GM23248 (cell line): ENCODE measurements at places on chromosomes 11 and 22. TPM values are rescaled to one million over a fixed set of nuclear protein-coding genes. Genes with fewer than 3 reads are reported as not detected.

- no peak for DNase-seq
These were observed 102.7 kb upstream of the CCT8L2 start for GRCh38 chr22:16695261-16695660.

Gene C22orf31
- not detected in 2 replicates for polyA plus RNA-seq

DNA sequence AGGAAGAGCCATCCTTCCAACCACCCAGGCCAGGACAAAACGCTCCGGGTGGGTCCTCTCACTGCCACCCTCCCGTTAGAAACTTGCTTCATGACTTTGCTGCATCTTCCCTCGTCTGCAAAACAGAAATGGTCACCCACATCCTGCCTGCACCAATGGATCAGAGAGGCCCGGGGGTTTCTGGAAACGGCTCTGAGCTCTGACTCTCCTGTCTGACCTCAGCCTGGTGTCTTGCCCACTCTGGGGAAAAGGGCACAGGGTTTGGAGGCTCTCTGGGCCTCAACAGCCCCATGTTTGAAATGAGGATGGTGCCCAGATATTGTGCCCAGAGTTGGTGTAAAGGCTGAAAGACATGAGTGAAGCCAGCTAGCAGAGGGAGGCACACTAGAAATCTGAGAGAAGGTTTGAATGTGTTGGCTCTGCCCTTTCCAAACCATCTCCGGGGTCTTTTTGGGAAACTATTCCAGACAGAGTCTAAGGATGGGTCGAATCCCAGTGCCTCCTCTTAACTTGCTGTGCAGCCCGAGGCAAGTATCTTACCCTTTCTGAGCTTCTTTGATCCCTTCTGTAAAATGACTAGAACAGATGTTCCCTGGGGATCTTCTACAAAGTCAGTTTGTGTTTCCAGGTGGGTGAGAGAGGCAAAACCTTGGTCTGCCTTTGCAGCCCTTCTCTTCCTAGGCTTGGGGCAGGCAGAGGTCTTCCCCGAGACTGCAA lies 2.1 kb downstream of the CRYBB3 start:
- DNase-seq: no peak

DNA sequence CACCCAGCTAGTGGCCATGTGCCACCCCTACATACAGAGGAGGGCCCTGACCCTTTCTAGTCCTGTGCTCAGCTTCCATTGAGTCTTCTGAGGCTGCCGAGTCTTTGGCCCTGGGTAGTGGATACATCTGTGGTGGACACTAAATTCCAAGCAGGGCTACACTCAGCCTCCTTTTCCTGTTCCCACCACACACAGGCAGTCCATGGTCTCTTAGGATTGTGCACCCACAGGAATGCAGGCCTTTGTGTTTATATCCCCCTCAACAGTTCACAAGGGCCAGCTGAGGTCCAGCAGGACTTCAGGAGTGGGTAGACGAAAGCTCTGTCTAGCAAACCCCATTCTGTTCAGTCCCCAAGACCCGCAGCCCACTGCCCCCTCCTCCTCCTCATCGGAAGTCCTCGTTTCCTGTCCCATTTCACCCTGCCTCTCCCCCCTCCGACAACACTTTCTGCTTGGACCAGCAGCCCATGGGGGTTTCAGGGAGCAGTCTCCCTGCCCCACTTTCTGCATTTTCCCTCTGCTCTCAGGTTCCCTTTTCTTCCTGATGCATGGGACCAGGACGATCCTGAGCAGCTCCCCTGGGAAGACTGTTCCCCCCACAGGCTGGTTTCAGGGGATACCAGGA lies 91.8 kb downstream of the SWAP70 start:
- peak; percentile 53 for DNase-seq

DNA sequence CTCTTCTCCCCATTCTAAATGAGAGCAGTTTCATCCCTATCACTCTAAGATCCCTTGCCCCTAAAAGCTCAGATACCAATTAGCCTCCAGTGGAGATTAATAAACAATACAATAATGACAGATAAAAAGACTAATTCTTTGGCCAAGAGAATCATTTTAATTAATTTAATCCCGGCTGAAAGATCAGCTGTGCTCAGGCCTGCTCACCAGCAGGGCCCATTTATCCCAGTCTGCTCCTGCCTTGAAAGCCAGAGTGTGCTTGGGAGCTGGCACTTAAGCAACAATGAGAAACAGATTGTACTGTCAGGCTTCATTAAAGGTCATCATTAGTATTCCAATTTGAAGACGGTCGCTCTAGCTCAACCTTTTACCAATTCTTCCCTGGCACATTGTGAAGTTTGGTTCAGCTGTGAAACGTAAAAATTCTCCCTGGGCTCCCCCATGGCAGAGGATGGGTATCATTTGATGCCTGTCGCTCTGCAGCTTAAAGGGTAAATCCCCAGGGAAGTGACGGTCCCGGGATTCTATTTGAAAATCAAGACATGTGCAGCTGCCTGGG lies 36.1 kb upstream of the HTATIP2 start:
- DNase-seq: no peak

DNA sequence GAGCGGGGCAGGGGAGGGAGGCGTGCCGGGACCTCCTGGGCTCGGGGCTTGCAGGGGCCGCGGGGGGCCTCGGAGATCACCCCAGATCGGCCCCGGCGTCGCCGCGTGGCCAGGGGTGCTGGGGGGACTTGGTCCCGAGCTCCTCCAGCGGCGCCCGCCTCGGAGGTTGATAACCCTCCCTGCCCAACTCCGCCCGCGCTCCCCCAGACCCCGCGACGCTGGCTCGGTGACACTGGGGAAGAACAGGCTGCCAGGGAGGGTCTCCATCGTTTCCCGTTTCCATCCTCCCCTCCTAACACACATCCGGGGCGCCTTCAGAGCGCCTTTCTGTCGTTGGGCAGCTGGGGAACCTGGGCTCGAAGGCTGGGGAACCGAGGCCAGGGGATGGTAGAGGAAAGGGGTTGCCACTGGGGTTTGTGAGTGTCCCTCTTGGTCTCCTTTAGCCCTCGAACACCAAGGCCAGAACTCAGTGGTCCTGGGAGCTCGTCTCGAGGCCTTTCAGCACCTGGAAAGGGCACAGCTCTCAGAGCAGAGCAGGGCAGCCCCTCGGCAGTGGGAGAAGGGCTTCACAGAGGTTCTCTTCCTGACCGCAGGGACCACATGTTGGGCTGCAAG lies 431 bp downstream of the SLC37A2 start:
- DNase-seq: peak; percentile 14

Gene MS4A6A
- not detected in 2 replicates for polyA plus RNA-seq

Gene MS4A10
- not detected in 2 replicates for polyA plus RNA-seq
